K562 (cell line): ENCODE measurements at places on chromosomes 7 and 10. TPM values are rescaled to one million over a fixed set of nuclear protein-coding genes. Genes with fewer than 3 reads are reported as not detected.

- no peak overlapping the region for H3K4me3 ChIP-seq
- no peaks in the 10 kb centered on the region for H3K36me3 ChIP-seq
- peaks cover 6% of the 10 kb centered on the region; the same call in 1 of the 2 replicates for H3K27me3 ChIP-seq
- H3K4me1 ChIP-seq: no peaks in the 10 kb centered on the region
Measured at GRCh38 chr10:6365384-6365783, 162.7 kb downstream of the PFKFB3 start.

- no peak overlapping the region for H3K4me3 ChIP-seq
- DNase-seq: no peak
- no peaks in the 10 kb centered on the region for H3K36me3 ChIP-seq
- no peaks in the 10 kb centered on the region for H3K4me1 ChIP-seq
- peaks cover 14% of the 10 kb centered on the region; the same call in 2 of the 3 replicates for H3K27me3 ChIP-seq
- H3K27ac ChIP-seq: no peak overlapping the region
Measured at GRCh38 chr7:134724606-134725005, 54.8 kb upstream of the CALD1 start.

- no peak overlapping the region for H3K4me3 ChIP-seq
- H3K27ac ChIP-seq: no peak overlapping the region
- H3K36me3 ChIP-seq: peaks cover 89% of the 10 kb centered on the region
- peak; percentile 75 for DNase-seq
- H3K4me1 ChIP-seq: no peaks in the 10 kb centered on the region
Measured at GRCh38 chr7:154953006-154953684, 49.8 kb downstream of the PAXIP1 start.

DNA sequence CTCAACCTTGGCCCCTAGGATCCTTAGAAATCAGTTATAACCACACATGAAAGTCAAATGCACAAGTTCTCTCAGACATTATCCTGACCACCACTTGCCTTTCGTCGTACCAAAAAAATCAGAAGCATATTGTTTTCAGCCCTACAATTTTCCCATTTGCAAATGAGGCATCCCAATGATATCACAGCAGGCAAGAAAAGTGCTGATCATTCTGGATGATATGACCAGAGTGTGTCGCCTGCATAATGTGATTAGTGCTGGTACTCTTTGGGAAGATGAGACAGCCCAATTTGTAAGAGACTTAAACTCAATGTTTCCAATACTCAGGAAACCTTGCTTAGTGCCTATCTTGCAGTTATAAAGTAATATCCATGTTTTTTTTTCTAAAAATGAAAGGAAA is 168.0 kb downstream of the SORCS1 start:
- H3K4me3 ChIP-seq: no peak overlapping the region
- H3K27ac ChIP-seq: no peak overlapping the region
- no peaks in the 10 kb centered on the region for H3K27me3 ChIP-seq
- no peaks in the 10 kb centered on the region for H3K36me3 ChIP-seq
- DNase-seq: peak; percentile 48
- H3K4me1 ChIP-seq: 0 out of 2 replicates have a peak, but pooled peaks cover 5% of the 10 kb centered on the region

DNA sequence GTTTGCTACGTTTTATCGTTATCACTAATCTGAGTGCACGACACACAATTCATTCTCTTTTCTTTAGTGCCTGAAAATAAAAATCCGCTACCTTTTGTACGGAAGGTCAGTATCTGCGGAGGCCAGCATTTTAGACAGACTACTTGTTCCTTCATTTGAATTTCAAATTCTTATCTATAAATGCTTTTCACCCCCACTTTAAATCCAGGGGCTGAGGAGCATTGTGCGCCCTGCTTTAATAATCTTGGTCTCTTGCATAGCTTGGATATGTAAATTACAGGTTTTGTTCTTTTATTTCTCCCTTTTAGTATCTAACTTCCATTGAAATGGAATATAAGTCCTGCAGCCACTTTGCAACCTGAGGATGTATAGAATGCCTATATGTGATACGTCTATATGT is 44.7 kb downstream of the NRP1 start:
- H3K4me1 ChIP-seq: no peaks in the 10 kb centered on the region
- no peak overlapping the region for H3K4me3 ChIP-seq
- no peak for DNase-seq
- H3K36me3 ChIP-seq: no peaks in the 10 kb centered on the region

- H3K27ac ChIP-seq: no peak overlapping the region
- peaks cover 12% of the 10 kb centered on the region for H3K4me1 ChIP-seq
Measured at GRCh38 chr10:69394020-69394419, 22.7 kb downstream of the TACR2 start.

DNA sequence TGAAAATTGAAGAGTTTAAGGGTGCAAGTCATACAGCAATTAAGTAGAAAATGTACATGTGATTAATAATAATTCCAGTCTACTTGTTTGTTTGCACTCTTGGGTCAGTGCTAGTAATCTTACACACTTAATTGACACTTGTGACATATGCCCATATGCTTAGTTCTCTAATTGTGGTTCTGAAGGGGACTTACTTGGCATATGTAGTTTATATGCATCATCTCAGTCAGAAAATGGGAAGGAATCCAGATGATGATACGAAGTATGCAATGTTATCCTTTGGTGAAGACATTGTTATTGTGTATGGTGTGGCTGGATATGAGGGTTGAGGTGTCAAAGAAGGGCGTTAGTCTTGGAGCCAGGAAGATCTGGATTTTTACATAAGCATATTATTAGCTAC is 193.5 kb upstream of the HDAC9 start:
- H3K27me3 ChIP-seq: no peaks in the 10 kb centered on the region
- no peak for DNase-seq
- H3K4me3 ChIP-seq: no peak overlapping the region

- no peak overlapping the region for H3K4me3 ChIP-seq
- DNase-seq: no peak
- no peaks in the 10 kb centered on the region for H3K27me3 ChIP-seq
- H3K4me1 ChIP-seq: no peaks in the 10 kb centered on the region
- H3K36me3 ChIP-seq: no peaks in the 10 kb centered on the region
- H3K27ac ChIP-seq: no peak overlapping the region
Measured at GRCh38 chr10:116646502-116646901, 25.7 kb downstream of the PNLIPRP2 start.

DNA sequence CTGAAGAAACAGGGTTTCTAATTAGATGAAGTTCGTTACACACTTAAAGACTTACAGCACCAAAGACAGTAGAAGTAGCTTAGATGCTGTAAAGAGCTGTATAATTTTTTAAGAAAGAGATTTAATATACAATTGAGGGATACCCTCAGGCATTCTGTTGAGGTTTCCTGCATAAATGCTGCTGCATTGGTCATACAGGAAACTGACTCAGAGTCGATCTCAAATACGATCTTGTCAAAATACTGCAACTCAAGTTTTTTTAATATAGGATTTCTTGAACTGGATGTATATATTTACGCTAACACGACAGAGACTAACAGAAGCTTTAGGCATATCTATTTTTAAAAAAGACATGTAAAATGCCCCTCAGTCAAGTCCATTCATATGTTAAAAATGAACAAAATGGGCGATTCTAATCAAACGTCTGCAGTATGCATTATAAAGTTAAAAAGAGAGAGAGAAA is 2.4 kb upstream of the ARID5B start:
- H3K4me3 ChIP-seq: no peak overlapping the region
- no peak overlapping the region for H3K27ac ChIP-seq
- DNase-seq: no peak
- no peaks in the 10 kb centered on the region for H3K27me3 ChIP-seq

GRCh38 chr7:32890010-32890792 is 1.4 kb downstream of the KBTBD2 start:
- peak overlapping the region; percentile 84 for H3K4me3 ChIP-seq
- no peak for DNase-seq
- H3K36me3 ChIP-seq: peaks cover 14% of the 10 kb centered on the region; the same call in 2 of the 3 replicates
- H3K4me1 ChIP-seq: peaks cover 42% of the 10 kb centered on the region

DNA sequence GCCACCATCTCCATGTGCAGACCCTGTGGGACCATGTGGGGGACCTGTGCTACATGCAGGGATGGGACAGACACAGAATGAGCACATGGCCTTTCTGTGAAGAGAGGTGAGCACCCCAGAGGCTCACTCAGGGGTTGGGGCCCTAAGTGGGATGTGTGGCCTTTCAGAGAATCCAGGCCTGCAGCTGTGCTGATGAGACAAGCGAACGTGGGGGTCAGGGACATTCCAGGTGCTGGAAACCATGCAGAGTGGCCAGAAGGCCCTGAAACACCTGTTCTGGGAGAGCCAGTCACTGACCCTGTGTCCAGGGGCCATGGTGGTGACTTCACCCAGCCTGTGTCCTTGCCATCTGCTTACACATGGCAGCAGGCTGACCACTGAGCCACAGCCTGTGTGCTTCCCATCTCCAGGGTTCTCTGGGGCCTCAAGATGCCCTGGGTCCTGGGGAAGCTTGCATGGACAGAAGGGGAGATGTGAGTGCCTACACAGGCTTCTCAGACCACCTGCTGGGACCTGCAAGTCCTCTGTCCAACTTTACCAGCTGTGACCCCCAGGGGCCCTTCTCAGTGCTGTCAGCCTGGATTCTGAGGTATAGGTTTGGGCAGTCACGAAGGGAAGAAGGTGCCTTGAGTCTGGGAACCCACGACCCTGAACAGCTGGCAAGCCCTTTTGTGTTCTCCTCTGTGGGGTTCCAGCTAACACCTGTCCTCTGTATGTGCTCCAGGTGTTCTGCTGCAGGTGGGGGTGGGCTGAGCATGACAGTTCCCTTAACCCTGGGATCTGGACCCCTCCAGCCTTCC is 17.6 kb downstream of the RAMP3 start:
- H3K36me3 ChIP-seq: no peaks in the 10 kb centered on the region
- no peaks in the 10 kb centered on the region for H3K27me3 ChIP-seq
- no peak overlapping the region for H3K4me3 ChIP-seq
- H3K4me1 ChIP-seq: no peaks in the 10 kb centered on the region
- H3K27ac ChIP-seq: no peak overlapping the region

Gene C1GALT1
- total RNA-seq: 25.3 and 27.8 TPM in 2 replicates

Gene IKZF1
- total RNA-seq: 85.3 and 96.6 TPM in 2 replicates

Gene FRA10AC1
- total RNA-seq: 9.3 and 9.9 TPM in 2 replicates

Gene GIMAP5
- 0.35 and 0.51 TPM in 2 replicates for total RNA-seq
